Glutamatergic neuron (in vitro differentiated cells): ENCODE measurements at places on chromosomes 16 and 17.

- no peak overlapping the region for H3K27ac ChIP-seq
- DNase-seq: no peak
- no peak overlapping the region for H3K4me3 ChIP-seq
- no peaks in the 10 kb centered on the region for H3K36me3 ChIP-seq
These were observed 15.6 kb downstream of the PLEKHG4 start for GRCh38 chr16:67294938-67295361.

DNA sequence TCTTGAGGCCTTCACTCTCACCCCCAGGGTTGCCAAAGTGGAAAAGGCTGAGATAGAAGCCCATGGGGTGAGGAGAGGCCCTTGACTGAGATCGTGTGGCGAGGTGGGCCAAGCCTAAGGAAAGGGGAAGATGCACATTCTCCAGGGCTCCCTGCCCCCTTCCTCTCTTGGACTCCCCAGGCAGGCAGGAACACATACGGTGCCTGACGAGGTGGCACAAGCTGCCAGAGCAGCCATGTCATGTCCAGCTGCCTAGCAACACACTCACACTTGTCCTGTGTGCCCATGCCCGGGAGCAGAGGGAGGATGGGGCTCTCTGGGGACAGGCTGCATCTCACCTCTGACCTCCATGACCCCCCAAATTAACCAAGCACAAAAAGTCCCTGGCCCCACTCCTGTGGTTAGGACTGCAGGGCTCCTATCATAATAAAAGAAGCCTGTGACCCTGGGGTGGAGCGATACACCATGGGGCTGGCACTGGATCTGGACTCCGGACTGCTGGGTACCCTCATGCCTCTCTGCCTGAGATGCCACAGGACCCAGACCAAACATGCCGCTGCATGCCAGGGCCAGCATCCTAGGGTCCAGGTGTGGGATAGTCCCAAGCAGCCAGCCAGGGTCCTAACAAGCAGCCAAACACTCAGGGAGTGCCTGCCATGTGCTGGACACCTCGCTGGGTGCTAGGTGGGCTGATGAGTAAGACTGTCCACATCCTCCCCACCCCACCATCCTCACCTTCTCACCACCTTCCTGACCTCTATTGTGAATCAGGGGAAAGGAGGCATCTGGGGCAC lies 2.6 kb downstream of the GIT1 start:
- peaks cover 23% of the 10 kb centered on the region for H3K4me1 ChIP-seq
- DNase-seq: no peak
- H3K36me3 ChIP-seq: no peaks in the 10 kb centered on the region
- H3K4me3 ChIP-seq: no peak overlapping the region
- peaks cover 17% of the 10 kb centered on the region for H3K27me3 ChIP-seq
- no peak overlapping the region for H3K27ac ChIP-seq

DNA sequence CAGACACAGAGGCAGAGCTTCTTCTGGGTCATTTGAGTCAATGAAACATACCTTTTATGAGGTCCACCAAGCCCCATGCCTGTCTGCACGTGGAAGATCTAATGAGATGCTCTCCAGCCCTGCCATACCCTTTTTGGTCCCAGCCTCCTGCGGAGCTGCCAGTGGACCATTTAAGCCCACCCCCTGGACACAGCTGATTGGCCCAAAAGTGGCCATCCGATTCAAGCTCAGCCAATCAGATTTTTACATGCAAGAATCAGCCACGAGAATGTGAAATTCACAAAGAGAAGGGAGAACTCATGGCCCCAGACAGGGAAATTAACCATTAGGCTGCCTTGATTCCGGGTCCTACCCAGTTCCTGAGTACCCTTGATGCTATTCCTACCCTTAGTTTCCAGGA lies 231.0 kb upstream of the EEF2KMT start:
- H3K27ac ChIP-seq: no peak overlapping the region
- H3K4me1 ChIP-seq: no peaks in the 10 kb centered on the region
- H3K27me3 ChIP-seq: peaks cover 1% of the 10 kb centered on the region

DNA sequence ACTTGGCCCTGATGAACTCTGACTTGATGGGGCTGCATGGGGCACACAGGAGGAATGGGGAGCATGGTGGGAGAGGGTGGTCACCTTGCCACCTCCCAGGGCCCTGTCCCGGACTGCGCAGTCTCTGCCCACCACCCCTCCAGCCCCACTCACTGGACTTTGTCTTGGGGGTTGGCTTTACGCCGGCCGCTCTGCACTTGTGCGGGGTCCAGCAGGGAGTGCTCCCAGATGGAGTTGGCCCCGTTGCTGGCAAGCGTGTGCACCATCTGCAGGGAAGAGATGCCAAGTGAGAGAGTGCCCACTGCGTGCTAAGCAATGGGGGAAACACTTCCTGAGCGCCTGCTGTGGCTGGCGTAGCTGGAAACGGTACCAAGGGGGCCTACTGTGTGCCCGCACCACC lies 6.7 kb downstream of the GIT1 start:
- DNase-seq: no peak
- peaks cover 19% of the 10 kb centered on the region for H3K4me1 ChIP-seq
- no peak overlapping the region for H3K4me3 ChIP-seq
- H3K27me3 ChIP-seq: peaks cover 15% of the 10 kb centered on the region

GRCh38 chr16:1057252-1057932 lies 15.2 kb upstream of the SSTR5 start:
- H3K27me3 ChIP-seq: peaks cover 2% of the 10 kb centered on the region
- DNase-seq: peak; percentile 88
- no peaks in the 10 kb centered on the region for H3K4me1 ChIP-seq

DNA sequence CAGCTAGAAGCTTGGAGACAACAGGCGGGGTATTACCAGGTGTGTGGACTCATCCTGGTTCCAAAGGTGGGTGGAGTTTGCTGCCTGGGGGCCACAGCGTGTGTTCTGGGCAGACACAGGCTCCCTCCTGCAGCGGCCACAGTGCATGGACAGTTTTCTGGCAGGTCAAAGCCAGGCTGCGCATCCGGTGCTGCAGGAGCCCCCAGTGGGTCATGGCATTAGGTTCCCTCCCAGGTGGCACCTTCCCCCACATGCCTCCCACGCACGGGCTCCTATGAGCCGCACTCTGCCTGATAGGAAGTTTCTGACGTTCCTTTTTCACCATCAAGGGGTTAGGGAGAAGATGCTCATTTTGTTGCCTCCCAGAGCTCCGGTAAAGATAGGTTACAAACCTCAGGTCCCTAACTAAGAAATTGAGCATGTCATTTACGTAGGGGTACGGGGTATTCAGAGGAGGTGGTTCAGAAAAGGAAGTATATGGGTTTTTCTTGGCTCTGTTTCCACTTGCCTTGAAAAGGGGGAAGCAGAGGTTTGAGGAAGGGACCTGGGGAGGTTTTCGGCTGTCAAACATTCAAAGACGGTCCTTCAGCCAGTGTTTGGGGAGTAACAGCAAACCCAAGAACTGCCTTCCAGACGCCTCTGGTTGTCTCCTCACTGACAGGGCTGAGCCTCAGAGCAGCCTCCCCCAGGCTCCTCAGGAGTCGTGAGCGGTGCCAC lies 32.7 kb upstream of the NAT9 start:
- no peak overlapping the region for H3K4me3 ChIP-seq
- H3K27ac ChIP-seq: no peak overlapping the region
- H3K4me1 ChIP-seq: no peaks in the 10 kb centered on the region
- peaks cover 4% of the 10 kb centered on the region for H3K36me3 ChIP-seq
- DNase-seq: no peak

GRCh38 chr17:34622862-34623623 lies 43.7 kb downstream of the TMEM132E start:
- H3K4me3 ChIP-seq: peak overlapping the region; percentile 63
- H3K27me3 ChIP-seq: peaks cover 20% of the 10 kb centered on the region
- peaks cover 59% of the 10 kb centered on the region for H3K4me1 ChIP-seq
- peaks cover 8% of the 10 kb centered on the region for H3K36me3 ChIP-seq
